Right kidney (tissue), 9 donors: ENCODE measurements at places on chromosomes 6 and 20.

GRCh38 chr6:148059869-148060268 lies 282.8 kb upstream of the SASH1 start:
- no peak for DNase-seq

DNA sequence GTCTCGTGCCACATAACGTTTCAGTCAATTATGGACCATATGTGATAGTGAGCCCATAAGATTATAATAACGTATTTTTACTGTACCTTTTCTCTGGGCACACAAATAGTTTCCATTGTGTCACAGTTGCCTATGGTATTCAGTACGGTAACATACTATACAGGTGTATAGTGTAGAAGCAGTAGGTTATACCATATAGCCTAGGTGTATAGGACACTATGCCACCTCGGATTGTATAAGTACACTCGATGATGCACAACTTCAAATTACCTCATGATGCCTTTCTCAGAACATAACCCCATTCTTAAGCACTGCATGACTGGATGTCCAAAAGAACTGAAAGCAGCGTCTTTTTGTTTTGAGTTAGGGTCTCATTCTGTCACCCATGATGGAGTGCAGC lies 59.5 kb upstream of the MYO6 start:
- DNase-seq = no peak

DNA sequence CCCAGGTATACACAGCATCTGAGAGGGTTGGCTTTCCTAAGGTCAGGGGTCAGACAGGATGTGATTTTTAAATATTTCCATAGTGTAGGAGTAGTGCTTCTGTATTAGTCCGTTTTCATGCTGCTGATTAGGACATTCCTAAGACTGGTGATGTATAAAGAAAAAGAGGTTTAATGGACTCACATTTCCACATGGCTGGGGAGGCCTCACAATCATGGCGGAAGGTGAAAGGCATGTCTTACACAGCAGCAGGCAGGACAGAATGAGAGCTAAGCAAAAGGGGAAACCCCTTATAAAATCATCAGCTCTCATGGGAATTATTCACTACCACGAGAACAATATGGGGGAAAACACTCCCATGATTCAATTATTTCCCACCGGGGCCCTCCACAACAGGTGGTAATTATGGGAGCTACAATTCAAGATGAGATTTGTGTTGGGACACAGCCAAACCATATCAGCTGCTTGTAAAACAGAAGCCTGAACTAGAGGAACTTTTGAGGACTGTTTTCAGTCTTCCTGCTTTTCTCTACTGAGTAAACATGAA lies 91.0 kb upstream of the MEI4 start:
- peak; percentile 3 for DNase-seq

DNA sequence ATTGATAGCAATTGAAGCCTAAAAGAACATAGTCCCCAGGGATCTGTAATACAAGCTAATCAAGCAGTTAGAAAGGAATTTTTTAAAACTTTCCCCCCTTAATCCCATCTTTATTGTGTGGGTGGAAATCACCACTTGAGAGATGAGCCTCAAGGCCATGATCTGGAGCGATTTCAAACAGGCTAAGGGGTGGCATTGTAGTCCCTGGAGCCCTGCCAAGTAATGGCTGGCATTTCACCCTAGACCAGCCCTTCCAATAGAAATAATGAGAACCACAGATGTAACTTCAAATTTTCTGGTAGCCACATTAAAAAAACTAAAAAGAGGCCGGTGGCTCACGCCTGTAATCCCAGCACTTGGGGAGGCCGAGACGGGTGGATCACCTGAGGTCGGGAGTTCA lies 46.9 kb downstream of the PRDM1 start:
- DNase-seq = no peak

GRCh38 chr6:10316373-10316721 lies 98.5 kb downstream of the TFAP2A start:
- no peak for DNase-seq

DNA sequence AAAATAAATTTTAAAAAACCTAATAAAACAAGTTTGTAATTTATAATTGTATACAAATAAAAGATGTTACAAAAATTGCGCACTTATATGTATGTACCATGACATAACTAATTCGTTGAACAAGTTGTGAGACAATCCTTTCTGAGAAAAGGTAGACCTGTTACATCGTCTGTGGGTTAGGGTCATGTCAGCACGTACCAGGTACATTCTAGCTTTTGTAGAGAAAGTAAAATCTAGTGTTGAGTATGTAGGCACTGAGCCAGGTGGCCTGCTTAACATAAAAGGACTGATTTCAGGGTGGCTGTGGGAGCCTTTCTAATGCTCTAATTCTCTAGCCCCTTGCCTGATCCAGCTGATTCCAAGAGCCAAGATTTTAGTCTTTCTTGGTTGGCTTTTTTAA lies 10.4 kb downstream of the RPL7L1 start:
- no peak for DNase-seq

GRCh38 chr20:57071283-57071731 lies 195.1 kb downstream of the BMP7 start:
- DNase-seq = peak; percentile 17

DNA sequence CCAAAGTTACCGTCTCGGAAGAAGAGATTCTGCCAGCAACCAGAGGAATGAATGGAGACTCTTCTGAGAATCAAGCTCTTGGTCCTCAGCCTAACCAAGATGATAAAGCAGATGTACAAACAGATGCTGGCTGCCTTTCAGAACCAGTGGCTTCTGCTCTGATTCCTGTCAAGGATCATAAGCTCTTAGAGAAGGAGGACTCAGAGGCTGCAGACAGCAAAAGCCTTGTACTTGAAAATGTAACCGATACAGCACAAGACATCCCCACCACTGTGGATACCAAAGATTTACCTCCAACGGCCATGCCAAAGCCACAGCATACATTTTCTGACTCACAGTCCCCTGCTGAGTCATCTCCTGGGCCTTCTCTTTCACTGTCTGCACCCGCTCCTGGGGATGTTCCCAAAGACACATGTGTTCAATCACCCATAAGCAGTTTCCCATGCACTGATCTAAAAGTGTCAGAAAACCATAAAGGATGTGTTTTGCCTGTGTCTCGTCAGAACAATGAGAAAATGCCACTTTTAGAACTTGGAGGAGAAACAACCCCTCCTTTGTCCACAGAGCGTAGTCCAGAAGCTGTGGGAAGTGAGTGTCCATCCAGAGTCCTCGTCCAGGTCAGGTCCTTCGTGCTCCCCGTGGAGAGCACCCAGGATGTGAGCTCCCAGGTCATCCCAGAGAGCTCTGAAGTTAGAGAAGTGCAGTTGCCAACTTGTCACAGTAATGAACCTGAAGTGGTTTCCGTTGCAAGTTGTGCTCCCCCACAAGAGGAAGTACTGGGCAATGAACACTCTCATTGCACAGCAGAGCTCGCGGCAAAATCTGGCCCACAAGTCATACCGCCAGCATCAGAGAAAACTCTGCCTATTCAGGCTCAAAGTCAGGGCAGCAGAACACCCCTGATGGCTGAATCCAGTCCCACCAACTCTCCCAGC lies 109.6 kb downstream of the RTN4IP1 start:
- DNase-seq = no peak

DNA sequence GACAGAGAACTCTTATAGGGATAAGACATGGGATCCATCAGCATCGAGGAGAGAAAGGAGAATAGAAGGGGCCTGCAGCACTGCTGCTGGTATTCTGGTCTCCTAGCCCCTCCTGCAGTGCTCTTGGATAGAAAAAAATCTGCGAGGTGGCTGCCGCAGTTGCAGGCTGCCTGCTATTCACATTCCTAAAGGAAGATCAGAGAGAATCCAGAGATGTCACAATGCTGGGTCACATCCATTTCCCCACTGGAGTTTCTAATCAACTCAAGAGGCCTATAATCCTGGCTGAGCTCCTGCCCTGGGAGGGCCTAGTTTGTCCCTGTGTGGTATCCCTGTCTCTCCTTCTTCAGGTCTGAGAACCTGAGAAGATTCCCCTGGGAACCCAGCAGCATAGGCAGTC lies 357.8 kb downstream of the MAFB start:
- DNase-seq = no peak

GRCh38 chr6:19327241-19327640 lies 509.9 kb upstream of the ID4 start:
- no peak for DNase-seq

DNA sequence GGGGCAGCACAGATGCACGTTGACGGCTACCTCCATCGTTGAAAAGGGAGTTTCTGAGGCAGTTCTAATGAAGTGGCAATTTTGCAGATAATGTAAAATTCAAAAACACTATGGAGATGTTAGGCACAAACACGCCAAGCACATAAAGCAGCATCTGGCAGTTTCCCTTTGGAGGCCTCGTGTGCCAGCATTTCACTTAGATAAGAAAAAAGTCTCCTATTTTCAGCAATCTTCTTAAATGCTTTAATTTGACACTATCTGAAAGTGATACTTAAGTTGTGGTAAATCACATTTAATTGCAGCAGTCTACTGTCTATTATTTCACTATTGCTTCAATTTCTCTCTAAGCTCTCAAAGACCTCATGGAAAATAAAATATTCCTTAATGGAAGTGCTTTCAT lies 125.3 kb upstream of the PROKR2 start:
- DNase-seq = no peak

- no peak for DNase-seq
Measured at GRCh38 chr6:33761922-33762629, 15.4 kb upstream of the IP6K3 start.

DNA sequence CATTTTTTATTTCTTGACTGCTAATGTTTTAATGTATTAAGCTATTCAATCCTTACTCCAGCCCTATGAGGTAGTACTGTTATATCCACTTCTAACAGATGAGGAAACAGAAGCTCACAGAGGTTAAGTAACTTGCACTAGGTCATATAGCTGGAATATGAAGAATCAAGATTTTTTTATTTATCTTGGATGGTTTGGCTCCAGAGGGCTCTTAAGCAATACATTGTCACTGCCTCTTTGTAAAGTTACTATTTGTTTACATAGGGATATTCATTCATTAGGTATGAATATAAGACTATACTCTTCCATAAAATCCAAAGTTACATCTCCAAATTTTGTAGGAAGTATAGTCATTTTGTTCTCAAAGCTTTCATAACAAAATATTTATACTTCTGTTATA lies 113.8 kb downstream of the LAMP5 start:
- no peak for DNase-seq

GRCh38 chr6:162068340-162068739 lies 659.2 kb downstream of the PRKN start:
- DNase-seq = no peak

- no peak for DNase-seq
Measured at GRCh38 chr20:31581391-31581790, 23.7 kb upstream of the ID1 start.

DNA sequence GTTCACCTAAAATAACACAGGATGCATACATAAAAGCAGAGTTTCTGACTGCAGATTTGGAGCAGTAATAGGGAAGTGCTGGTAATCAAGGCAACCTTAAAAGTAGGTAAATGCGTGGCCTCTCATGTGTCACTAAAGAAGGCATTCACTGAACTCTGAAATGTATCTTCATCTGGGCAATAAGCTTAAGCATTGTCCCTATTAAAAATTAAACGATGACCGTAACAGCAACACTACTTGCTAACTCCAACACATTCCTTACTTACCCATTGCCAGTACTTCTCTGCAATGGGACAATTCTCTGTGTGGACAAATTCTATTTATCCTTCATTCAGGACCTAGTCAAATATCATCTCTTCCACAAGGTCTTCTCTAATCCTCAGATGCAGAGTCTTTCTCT lies 19.9 kb downstream of the ADGRF1 start:
- no peak for DNase-seq

- no peak for DNase-seq
Measured at GRCh38 chr6:78482801-78483552, 384.4 kb upstream of the IRAK1BP1 start.

DNA sequence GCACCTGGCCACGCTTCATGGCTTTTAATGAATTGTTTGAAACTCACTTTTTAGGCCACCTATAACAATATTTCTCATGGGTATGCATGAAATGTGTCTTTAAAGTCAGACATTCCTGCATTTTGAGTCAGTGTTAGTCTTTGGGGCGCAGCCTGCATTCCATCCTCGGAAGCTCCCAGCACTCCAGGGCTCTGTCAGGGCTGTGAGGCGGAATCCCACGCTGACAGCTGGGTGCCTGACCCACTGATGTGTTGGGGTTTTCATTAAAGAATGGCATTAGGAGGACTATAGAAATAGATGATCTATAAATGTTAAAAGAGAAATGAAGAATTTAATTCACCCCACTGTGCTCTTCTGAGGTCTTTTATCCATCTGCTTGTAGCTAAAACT lies 16.2 kb upstream of the CLDN20 start:
- no peak for DNase-seq

DNA sequence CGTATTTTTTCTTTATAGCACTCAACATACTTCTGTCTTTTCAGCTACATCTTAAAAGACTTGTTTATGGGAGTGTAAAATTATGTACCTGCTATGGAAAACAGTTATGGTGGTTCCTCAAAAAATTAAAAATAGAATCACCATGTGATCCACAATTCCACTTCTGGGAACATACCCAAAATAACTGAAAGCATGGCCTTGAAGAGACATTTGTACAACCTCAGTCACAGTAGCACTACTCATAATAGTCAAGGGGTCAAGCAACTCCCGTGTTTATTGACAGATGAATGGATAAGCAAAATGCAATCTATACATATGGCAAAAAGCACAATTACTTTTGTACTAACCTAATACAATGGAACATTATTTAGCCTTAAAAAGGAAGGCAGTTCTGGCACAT lies 74.5 kb downstream of the METTL24 start:
- DNase-seq = no peak

DNA sequence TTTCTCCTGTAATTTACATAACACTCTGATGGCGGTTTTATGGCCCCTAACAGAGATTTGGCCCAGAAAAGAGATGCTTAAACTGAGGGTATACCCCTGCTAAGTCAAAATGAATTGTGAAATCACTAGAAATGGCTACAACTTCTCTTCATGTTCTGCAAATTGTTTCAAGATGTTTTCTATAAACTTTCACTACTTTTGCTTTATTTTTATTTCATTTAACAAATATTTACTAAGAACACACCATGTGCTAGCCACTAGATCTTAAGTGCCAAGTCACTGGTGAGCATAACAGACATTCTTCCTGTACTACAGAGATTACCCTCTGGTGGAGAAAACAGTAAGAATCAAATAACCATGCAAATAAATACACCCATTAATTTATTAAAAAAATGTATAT lies 87.6 kb downstream of the KCNQ5 start:
- no peak for DNase-seq

- DNase-seq = no peak
Measured at GRCh38 chr20:36269507-36269906, 33.2 kb downstream of the AAR2 start.

DNA sequence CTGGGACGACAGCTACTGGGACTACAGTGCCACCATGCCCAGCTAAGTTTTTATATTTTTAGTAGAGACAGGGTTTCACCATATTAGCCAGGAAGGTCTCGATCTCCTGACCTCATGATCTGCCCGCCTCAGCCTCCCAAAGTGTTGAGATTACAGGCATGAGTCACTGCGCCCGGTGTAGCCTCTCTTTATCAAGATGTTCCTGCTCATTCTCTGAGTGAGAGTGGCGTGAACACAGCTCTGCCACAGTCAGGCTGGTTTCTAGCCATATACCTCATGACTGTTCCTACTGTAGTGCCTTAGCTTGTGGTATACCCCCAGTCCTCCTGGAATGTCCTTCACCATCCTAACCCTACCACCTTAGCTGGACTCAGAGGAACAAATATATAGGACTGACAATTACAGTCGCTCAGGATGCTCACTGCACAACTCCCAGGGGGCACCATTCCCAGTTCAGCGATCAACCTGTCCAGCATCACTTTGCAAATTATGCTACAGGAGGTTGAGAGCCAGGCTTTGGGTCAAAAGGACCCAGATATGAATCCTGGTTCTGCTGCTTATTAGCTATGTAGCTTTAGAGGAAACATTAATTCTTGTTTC lies 86.3 kb downstream of the CHMP4B start:
- DNase-seq = no peak

- no peak for DNase-seq
Measured at GRCh38 chr6:88134575-88134974, 31.6 kb downstream of the CNR1 start.
